ENCODE measurements at places on chromosomes 5 and 9.

- no peak for DNase-seq
These were observed 3.8 kb downstream of the IFNA1 start for GRCh38 chr9:21443849-21444625.

- no peak for DNase-seq
These were observed 16.2 kb upstream of the TPM2 start for GRCh38 chr9:35705836-35706430.

DNA sequence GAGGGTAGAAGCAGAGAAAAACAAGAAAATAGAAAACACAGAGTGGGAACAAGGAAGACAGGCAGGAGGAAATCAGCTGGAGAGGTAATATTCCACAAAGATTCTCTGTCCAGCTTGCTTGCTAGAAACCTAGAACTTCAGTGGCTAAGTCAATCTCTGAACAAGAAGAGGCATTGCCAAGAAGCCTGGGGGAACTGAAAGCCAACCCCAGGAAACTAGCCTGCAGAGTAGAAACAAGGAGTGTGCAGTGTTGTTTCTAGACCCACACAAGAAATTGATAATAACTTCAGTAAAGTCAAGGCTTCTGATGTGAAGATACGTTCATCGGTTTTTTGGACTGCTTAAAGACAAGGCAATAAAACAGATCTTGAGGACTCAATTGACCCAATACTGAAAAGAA lies 234.5 kb upstream of the MAP3K1 start:
- DNase-seq: no peak

DNA sequence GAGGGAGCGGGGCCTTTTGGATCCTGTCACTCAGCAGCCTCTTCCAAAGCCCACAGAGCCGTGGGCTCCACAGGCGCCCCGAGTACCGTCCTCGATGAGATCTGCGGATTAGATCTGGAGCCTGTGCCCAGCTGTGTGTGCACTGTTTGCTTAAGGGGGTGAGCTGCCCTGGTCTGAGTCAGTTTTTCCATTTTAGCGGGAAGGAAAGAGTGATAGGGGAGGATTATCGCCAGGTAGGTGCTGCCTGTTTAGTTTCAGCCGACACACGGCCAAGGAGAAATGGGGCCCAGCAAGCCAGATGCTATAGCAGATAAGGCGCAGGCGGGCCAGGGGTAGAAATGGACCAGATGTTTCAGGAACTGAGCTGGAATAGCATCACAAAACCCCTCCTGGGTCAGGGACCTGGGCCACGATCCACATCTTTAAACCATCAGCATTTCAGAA lies 18.1 kb downstream of the COL5A1 start:
- no peak for DNase-seq

- peak; percentile 22 for DNase-seq
These were observed 67.6 kb upstream of the RANBP3L start for GRCh38 chr5:36369219-36369690.

DNA sequence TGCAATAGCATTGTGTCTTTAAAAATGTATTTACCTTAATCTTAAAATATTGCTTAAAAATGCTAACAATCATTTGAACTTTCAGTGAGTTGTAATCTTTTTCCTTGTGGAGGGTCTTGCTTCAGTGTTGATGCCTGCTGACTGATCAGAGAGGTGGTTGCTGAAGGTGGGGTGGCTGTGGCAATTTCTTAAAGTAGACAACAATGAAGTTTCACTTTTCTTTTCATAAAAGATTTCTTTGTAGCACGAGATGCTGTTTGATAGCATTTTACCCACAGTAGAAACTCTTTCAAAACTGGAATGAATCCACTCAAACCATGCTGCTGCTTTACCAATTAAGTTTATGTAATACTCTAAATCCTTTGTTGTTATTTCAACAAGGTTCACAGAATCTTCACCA lies 50.8 kb downstream of the NR3C1 start:
- no peak for DNase-seq

GRCh38 chr5:171438738-171439137 lies 19.3 kb downstream of the FGF18 start:
- peak; percentile 57 for DNase-seq

- no peak for DNase-seq
These were observed 1587.7 kb upstream of the NUDT12 start for GRCh38 chr5:105150323-105150722.

GRCh38 chr5:180460834-180461233 lies 33.3 kb upstream of the CNOT6 start:
- DNase-seq: no peak

GRCh38 chr5:125064621-125065438 lies 318.4 kb upstream of the ZNF608 start:
- peak; percentile 78 for DNase-seq

GRCh38 chr9:91428436-91428835 lies 4.8 kb upstream of the NFIL3 start:
- DNase-seq: peak; percentile 66

DNA sequence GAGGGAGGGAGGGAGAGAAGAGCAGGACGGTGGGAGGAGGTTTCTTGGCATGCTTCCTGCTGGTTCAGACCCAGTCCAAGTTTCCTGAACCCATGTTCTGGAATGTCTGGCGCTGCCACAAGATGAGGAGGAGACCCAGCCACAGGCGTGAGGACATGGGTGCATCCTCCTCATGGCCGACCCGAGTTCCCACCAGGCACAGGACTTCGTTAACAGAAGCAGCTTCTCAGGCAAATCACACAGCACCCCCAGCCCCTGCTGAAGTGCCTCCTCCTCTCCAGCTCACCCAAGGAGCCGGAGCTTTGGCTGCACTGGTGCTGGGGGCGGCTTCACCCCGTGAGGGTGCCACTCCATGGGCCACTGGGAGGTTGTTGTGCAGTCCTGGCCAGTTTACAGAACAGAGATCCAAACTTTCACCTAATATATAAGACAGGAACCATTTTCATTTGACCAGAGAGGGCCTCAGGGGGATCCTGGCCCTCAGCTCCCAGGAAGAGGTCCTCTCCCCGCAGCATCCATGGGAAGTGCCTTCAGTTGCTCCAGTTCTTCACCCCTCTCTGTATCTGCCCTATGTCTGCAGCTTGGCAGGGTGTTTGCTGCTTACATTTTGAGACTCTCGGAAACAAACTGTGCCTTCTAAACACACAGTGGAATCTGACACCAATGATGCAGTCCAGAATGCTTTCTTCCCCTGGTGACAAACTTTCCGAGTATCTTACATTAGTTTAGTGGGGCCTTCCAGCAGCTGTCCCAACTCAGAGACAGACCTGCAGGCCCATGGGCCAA lies 10.2 kb upstream of the NKD2 start:
- no peak for DNase-seq

GRCh38 chr5:141628175-141628788 lies 8.4 kb downstream of the HDAC3 start:
- DNase-seq: peak; percentile 21

- DNase-seq: peak; percentile 27
These were observed 247.4 kb upstream of the CHD1 start for GRCh38 chr5:99176186-99176585.

GRCh38 chr5:43852279-43852678 lies 249.3 kb downstream of the NNT start:
- DNase-seq: no peak

DNA sequence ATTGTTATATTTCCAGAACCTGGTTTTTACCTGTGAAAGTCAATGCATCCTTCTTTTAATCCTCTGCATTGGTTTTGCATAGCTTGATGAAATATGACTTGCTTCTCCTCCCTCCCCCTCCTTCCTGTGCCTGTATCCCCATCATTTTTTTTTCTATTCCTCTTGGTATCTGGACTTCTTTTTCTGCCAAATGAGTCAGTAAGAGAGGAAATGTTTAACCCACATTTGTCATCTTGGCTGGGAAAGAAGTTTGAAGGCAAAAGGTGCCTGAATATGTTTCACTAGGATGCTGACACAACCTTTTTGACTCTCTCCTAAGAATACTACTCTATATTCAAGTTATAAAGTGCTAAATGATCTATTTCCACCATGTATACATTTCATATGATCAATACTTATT lies 35.5 kb upstream of the CDKN2B start:
- peak; percentile 93 for DNase-seq

DNA sequence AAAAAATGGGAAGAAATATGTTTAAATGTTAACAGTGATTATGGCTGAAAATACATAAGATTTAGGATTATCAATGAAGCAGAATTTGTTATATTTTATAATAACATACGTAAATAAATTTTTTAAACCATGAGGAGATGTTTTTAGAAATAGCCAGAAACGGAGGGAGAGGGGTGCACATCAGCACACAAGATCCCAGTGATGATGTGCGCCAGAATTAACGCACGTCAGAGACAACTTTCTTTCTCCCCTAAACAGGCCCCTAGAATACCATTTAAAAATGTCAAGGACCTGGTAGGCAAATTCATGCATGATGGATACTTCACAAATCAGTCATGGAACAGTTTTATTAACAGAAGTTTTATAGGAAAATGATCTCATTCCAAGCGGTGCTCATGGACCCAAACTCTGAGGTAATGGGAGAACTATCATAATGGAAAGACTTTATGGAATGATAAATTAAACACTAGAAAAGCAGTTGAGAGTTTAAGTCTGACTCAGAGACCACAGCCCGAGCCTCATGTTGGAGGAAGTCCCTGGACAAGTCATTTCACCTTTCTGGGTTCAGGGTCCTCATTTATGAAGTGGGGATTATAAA lies 258.9 kb upstream of the GAS1 start:
- DNase-seq: peak; percentile 66
